ENCODE measurements at places on chromosomes 2 and 18.
A peak's percentile ranks its signal among the peaks of the same experiment; 100 is the strongest.

DNA sequence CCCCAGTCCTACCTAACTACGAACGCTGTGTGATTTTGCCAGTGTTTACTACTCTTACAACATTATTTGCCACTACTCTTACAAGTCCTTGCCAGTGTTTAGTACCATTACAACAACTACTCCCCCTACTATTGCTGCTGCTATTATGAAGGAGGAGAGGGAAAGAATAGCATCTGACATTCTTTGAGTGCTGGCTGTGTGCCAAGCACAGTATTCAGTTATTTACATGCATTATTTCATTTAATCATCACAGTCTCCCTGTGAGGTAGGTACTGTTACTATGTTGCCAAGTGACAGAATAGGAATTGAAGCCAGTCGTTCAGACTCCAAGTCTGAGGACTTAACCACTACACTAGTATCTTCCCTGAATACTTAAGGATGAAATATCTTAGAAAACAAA is 185.9 kb upstream of the FOSL2 start:
- DNase-seq = no peak

- no peak for DNase-seq
Observed at GRCh38 chr18:52140986-52141385, 199.0 kb upstream of the DCC start.

DNA sequence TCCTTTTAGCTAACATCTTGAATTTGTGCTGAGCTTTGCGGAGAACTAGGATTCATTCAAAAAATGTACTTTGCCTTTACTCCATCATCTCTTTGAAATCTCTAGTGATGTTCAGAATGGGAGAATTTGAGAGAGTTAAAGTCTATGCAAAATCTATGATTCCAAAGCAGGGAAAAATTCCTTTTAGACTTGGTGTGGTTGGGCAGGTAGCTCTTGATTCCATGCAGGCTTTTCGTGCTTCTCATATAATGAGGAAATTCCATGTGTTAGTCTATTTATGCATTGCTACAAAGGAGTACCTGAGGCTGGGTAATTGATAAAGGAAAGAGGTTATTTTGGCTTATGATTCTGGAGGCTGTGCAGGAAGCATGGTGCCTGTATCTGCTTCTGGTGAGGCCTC is 258.9 kb upstream of the EPHA4 start:
- no peak for DNase-seq

- peak; percentile 56 for DNase-seq
Observed at GRCh38 chr2:1748176-1748740, 3.9 kb upstream of the PXDN start.

DNA sequence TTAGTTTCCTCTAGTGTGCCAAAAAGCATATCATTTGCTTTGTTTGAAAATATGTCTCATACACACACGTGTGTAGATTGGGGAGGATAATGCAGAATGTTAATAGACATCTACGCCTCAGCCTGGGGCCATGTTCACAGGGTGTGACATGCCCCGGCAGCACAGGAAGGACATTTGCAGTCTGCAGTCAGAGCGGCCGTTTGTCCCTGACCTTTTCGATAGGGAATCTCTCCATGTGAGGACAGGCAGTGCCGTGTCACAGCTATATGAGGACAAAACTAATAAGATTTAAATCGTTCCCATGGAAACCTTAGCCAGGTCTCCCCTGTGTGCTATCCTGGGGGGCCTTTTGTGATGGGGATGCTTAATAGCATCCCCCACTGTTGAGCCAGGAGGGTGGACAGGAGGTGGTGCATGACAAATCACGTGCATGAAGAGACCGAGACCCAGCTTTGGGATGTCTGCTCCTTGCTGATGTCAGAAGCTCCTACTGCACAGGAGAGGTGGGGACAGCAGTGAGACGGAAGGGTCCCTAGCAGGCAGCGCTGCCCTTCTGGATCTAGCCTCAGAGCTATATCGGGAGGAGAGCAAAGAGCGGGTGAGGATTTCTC is 100.6 kb downstream of the RNF144A start:
- DNase-seq = no peak

DNA sequence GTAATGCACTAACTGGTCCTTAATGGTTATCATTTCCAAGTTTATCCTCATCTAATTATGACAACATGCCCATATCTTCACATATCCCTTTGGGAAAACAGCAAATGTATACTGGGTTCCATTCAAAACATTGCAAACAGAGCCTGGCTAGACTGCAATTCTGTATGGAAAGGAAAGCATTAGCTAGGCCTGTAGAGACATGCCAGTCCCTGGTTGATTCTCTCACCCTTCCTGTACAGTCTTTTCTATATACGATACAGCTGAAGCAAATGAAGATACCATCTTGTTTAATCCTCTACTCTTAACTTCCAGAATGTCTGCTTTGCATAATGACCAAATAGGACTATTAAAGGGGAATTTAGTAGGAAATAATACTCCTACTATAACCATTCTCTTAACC is 294.4 kb upstream of the MC4R start:
- DNase-seq = no peak

DNA sequence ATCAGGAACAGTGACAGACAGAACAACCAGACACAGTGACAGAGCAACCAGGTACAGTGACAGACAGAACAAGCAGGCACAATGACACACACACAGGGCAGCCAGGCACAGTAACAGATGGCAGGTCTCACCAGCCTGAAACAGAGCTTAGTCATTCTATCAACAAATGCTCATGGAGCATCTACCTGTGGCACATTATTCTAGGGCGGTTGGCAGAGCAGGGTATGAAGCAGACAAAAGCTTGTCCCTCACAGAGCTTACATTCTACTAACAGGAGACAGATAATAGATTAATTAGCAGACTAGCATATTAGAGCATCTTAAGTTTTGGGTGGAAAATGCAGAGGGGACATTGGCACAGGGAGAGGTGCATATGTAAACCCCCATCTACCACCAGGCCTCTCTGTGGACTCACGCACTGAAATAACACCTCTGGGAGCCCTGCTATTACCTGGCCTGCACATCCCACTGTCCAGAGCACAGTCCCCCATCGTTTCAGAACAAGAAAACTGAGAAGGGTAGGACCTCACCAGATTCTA is 64.1 kb upstream of the RAB6C start:
- peak; percentile 28 for DNase-seq

- no peak for DNase-seq
Observed at GRCh38 chr18:73923866-73924265, 223.8 kb downstream of the FBXO15 start.

- DNase-seq = no peak
Observed at GRCh38 chr2:241139531-241140444, 9.5 kb downstream of the PASK start.

- no peak for DNase-seq
Observed at GRCh38 chr2:100524331-100524730, 38.5 kb upstream of the PDCL3 start.

DNA sequence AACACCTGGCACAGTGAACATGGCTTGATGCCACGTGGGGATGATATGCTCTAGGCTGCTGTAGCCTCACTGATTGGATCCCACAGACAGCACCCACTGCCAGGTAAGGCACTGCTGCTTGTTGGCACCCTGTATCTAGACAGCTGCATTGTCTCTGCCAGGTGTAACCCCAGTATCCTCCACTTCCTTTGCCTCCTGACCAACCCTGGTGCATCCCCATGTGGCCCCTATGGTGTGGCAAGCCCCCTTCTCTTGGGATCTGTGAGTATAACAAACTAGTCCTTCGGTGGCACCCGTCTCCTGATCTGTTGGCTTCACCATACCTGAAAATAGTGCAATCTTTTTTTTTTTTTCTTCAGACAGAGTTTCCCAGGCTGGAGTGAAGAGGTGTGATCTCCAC is 11.1 kb downstream of the TEX51 start:
- DNase-seq = no peak

DNA sequence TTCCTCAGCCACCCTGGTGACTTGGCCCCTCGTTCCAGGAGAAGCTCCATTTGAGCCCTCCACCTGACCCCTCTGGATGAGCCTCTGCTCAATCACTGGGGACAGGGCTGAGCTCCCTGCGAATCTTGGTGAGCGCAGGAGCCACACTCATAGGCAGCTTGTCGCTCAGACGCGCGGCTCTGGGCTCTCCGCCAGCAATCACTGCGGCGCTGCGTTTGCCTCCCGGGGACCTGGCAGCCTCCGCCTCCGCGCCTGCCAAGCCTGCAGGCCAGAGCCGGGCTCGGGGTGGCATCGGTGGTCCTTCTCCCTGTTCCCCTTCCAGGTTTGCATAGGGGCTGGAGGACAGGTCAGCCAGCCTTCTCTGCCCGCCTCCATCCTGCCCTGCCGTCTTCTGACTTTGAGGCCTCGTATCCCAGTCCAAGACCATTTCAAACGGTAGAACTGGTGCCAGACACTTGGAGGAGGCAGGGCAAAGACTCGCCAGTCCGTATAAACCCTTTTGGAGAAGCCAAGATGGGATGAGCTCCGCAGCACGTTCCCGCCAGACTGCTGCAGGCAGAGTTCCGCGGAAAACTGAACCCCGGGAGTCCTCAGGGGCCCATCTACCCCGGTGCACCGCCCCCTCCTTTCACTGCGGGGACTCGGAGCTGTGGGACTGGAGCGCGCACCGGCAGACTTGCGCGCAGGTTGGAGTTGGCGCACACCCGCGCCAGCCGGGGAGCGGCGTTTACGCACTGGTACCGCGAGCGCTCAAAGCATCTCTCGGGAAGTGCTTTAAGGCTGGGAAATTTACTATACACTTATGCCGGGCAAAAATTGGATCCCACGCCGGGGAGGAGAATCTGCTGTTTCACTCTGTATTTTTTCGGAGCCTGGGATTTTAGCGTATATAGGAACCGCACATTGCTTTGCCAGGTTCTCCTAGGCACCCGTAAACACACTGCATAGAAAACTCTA is 1.1 kb upstream of the TACR1 start:
- DNase-seq = no peak

GRCh38 chr18:49537232-49537896 is 24.5 kb upstream of the LIPG start:
- DNase-seq = no peak

GRCh38 chr18:40371673-40372072 is 1583.4 kb upstream of the PIK3C3 start:
- no peak for DNase-seq

GRCh38 chr18:49778826-49779465 is 34.4 kb downstream of the ACAA2 start:
- no peak for DNase-seq

- DNase-seq = peak; percentile 57
Observed at GRCh38 chr2:11863103-11863502, 116.7 kb downstream of the LPIN1 start.

DNA sequence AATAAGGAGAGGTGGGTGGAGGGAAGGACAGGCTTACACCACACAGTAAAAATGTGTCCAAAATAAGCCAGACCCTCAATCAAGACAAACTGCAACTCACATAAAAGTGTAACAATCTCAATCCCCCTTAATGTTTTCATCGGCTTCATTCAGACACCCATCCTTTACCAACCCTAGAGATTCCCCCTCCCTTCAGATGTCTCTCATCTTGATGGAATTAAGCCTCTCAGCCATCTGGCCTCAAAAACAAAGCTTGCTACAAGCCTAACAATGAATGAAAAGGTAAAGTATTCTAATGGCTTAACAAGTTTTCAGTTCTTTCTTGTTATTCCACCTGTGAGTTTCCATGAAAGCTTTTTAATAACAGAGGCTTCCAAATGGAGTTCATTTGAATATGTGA is 5.2 kb downstream of the RTTN start:
- DNase-seq = no peak

DNA sequence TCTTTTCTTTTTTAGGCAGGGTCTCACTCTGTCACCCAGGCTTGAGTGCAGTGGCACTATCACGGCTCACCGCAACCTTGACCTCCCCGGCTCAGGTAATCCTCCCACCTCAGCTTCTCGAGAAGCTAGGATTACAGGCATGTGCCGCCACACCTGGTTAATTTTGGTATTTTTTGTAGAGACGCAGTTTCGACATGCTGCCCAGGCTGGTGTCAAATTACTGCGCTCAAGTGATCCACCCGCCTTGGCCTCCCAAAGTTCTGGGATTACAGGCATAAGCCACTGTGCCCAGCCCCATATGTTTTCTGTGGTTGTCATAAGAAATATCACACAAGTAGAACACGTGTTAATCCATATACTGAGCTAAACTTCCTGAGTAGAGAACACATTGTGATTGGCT is 14.6 kb downstream of the ENOSF1 start:
- no peak for DNase-seq

GRCh38 chr2:241904791-241905710 is 35.5 kb downstream of the RTP5 start:
- DNase-seq = peak; percentile 59

GRCh38 chr2:45439788-45440773 is 171.0 kb downstream of the SRBD1 start:
- no peak for DNase-seq

GRCh38 chr18:9616049-9616448 is 1.7 kb upstream of the PPP4R1 start:
- no peak for DNase-seq

- DNase-seq = no peak
Observed at GRCh38 chr2:144554492-144555210, 34.7 kb upstream of the ZEB2 start.

All from coronary artery (tissue), 2 donors.